Adipose tissue (tissue), 3 donors: ENCODE measurements at places on chromosomes 6 and 20. TPM values are rescaled to one million over a fixed set of nuclear protein-coding genes. Genes with fewer than 3 reads are reported as not detected.

GTSF1L gene
- not detected for polyA plus RNA-seq

GLP1R gene
- 0.04 TPM for polyA plus RNA-seq

SRSF12 gene
- 0.22 TPM for polyA plus RNA-seq

CALHM6 gene
- 11.9 TPM for polyA plus RNA-seq

SIGLEC1 gene
- 8.8 TPM for polyA plus RNA-seq

HSPA1A gene
- 76.3 TPM for polyA plus RNA-seq

BANF2 gene
- not detected for polyA plus RNA-seq

TMEM181 gene
- polyA plus RNA-seq = 18.0 TPM

ZNF311 gene
- polyA plus RNA-seq = 0.29 TPM

ZNF341 gene
- polyA plus RNA-seq = 1.9 TPM

SUPT3H gene
- 6.6 TPM for polyA plus RNA-seq

ID4 gene
- polyA plus RNA-seq = 34.0 TPM

SLC26A8 gene
- 0.05 TPM for polyA plus RNA-seq

SCRT2 gene
- not detected for polyA plus RNA-seq

PPIL6 gene
- polyA plus RNA-seq = 1.2 TPM

NR2E1 gene
- polyA plus RNA-seq = not detected

LHFPL5 gene
- polyA plus RNA-seq = not detected

SNAP91 gene
- 0.03 TPM for polyA plus RNA-seq

COX7A2 gene
- polyA plus RNA-seq = 572 TPM

ANKRD66 gene
- not detected for polyA plus RNA-seq

CD93 gene
- 76.0 TPM for polyA plus RNA-seq

GPR63 gene
- polyA plus RNA-seq = 0.06 TPM

HAO1 gene
- polyA plus RNA-seq = not detected

MUC22 gene
- not detected for polyA plus RNA-seq

PAX1 gene
- polyA plus RNA-seq = not detected

DHX35 gene
- polyA plus RNA-seq = 6.9 TPM

NAPB gene
- polyA plus RNA-seq = 3.8 TPM

DTD1 gene
- polyA plus RNA-seq = 25.9 TPM

ADTRP gene
- 1.1 TPM for polyA plus RNA-seq

PAK5 gene
- polyA plus RNA-seq = 0.44 TPM

SLA2 gene
- 0.65 TPM for polyA plus RNA-seq

C6orf118 gene
- not detected for polyA plus RNA-seq

TFAP2C gene
- 0.14 TPM for polyA plus RNA-seq

HIVEP2 gene
- polyA plus RNA-seq = 2.6 TPM

MROH8 gene
- polyA plus RNA-seq = 5.5 TPM

HRH3 gene
- polyA plus RNA-seq = 0.10 TPM

FAM83B gene
- 0.51 TPM for polyA plus RNA-seq

DAAM2 gene
- 6.4 TPM for polyA plus RNA-seq

SOX18 gene
- polyA plus RNA-seq = 33.4 TPM

NUS1 gene
- polyA plus RNA-seq = 21.9 TPM

OR2H2 gene
- not detected for polyA plus RNA-seq

PTCHD4 gene
- not detected for polyA plus RNA-seq

ADGRG6 gene
- 2.8 TPM for polyA plus RNA-seq

BMP2 gene
- polyA plus RNA-seq = 2.6 TPM

RSPH9 gene
- polyA plus RNA-seq = 0.22 TPM
